ENCODE measurements at places on chromosomes 7 and 10.

- DNase-seq = peak; percentile 61
These were observed 51.4 kb upstream of the PFKFB3 start for GRCh38 chr10:6151087-6151977.

DNA sequence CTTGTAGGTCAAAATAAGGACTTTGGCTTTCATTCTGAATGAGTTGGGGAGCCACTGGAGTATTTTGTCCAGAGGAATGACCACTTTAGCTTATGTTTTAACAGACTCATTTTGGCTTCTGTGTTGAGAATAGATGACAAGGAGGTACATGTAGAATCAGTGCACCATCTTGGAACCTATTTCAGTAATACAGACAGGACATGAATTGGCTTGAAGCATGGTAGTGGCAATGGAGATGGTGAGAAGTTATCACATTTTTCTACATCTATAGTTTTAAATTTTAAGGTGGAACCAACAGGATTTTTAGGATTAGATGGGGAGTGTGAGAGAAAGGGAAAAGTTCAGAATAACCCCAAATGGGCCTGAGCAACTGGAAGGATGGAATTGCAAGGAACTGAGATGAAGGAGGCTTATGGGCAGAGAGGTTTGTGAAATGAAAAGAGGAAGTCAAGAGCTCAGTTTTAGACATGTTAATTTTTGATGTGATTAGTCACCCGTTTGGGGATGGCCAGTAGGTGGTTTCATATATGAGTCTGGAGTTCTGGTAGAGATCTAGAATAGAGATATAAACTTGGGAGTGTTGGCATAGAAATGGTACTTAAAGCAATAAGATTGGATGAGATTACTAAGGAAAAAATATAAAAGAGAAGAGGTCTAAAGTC, 89.2 kb upstream of the JAZF1 start:
- DNase-seq = no peak

GRCh38 chr10:102409604-102410428, 8.8 kb downstream of the PSD start:
- no peak for DNase-seq

DNA sequence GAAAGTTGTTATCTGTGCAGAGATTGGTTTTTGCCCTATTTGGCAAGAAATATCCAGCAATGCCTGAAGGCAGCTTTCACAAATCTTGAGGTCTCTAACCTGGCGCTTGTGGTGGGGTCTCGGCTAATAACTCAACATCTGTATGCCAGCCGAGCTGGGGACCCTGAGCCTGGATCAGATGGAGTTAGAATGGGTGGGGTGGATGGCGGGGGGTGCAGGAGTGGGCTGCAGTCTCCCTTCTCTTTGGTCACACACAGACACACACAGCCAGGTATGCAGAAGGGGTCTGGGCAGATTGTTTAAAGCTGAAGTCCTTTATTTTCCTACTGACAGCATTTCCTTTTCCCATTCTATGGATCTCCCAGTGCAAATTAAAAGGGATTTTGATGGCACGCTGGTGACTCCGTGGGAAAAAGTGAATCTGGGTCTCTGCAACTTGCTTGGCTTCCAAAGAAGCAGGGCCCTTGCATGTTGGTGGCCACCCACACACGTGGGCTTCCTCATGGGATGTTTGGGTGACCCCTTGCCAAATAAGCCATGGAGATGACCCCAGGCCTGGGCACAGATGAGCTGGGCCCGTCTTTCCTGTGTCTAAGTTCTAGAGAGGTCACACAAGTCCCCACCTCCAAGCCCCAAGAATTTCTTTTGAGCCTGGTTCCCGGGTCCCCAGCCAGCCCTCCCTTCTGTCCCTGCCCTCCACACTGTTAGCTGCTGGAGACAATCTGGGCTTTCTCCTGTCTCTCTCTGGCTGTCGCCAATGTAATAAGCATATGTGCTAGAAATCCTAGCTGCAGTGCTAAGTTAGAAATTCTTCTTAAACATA, 39.9 kb upstream of the EMX2 start:
- DNase-seq = no peak

GRCh38 chr7:82375713-82376112, 67.9 kb downstream of the CACNA2D1 start:
- no peak for DNase-seq

DNA sequence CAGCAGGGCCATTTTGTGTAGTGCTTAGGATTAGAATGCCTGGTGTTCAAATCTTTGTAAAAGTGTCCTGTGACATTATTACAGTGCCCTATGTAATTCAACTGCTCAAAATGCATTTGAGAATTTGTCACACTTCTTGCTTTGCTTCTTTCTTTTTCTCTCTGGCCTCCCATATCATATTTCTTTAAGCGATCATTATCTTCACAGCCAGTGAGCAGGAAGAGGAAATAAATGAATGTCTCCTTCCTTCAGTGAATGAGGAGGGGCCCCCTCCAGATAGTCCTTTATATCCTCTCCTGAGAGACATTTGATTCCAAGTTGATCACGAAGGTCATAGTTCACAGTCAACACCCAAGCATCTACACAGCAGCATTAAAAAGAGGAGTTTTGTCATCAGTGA, 425.1 kb upstream of the NPVF start:
- no peak for DNase-seq

GRCh38 chr10:128825626-128826025, 641.4 kb upstream of the MGMT start:
- DNase-seq = no peak

DNA sequence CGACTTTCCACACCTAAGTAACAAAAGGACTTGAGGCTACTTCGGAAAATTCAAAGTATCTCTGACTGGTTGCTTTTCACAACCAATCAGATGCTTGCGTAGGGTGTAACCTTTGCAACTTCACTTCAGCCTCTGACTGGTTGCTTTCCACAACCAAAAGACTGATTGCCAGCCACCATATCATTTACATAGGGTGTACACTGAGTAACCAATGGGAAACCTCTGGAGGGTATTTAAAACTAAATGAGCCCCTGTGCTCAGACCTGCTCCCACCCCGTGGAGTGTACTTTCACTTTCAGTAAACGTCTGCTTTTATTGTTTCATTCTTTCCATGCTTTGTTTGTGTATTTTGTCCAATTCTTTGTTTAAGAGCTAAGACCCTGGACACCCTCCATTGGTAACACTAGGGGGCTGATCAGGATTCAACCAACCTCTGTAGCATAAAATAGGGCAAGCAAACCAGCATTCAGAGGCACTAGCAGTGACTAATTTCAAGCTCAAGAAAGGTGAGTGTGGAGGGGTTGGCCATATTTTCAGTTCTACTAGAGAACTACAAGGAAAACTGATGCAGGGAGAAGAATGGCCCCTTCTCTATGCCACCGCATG, 390.8 kb downstream of the POM121L12 start:
- DNase-seq = no peak

DNA sequence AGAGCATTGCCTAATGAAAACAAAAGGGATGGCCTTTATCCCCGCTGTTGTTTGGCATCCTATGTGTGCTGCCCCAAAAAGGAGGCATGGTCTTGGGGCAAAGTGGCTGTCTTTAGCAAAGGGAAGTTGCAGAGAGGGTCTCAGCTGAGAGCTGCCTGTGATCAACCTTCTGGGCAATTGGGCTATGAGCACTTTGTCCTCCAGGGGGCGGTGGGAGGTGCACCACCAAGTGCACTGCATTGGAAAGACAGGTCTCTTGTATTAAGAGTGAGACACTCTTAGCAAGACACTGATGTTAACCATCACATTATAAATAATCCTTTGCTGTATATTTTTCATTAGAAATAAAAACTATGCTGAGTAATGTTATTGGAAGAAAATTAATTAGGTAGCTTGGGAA, 314.8 kb downstream of the POM121L12 start:
- DNase-seq = peak; percentile 32

DNA sequence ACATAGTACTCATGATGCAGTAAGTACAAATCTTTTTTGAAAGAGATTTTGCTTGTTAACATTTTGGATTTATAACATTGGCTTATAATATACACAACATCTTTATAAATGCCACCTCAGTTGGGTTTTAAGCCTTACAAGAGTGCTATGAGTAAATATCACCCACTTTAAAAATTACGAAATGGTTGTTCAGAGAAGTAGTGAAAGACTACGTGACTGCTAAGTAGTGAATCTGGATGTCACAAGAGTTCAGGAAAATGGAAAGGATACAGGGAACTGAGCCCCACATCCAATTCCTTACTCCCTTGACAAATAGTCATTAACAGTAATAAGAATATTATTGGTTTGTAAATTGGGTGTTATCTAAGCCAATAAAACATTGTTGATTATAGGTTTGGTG, 20.0 kb downstream of the TMEM106B start:
- DNase-seq = no peak

DNA sequence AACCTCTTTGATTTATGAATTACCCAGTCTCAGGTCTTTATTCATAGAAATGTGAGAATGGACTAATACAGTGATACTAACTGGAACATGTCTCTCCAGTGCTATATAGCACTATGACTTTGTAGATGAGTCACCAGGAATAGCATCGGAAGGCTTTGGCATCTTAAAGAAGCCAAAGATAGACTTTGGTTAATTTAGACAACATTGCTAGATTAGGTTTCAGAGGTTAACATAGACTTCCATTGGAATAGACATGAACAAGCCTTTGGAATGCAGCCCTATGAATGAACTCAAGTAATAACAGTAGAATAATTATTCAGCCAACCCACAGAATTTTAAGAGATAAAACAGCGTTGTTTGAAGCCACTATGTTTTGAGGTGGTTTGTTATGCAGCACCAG, 169.2 kb downstream of the HGF start:
- no peak for DNase-seq
